NCI-H1436 (cell line): ENCODE measurements at places on chromosomes 5 and 9.

DNA sequence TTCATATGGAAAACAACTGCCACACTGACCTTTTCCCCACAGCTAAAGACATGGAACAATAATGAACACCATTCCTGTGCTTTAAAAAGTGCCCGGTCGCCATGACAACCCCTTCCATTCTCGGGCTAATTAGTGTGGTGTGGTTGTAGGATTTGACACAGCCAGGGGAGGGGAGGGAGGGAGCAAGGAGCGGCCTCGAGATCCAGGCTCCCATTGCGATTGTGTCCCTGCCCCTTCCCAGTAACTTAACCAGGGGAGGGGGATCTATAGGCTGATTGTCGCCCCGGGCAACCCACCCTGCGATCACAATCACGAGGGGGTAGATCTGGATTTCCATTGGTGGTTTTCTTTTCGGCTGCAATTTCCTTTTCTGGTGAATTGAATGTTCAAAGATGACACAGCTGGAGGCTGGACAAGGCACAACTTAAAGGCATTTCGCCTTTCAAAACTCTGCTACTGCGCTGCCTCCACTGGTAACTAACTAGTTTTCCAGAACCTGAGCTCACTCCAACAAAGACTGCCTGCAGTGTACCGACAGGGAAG, 96.7 kb upstream of the RETREG1 start:
- no peak for DNase-seq

DNA sequence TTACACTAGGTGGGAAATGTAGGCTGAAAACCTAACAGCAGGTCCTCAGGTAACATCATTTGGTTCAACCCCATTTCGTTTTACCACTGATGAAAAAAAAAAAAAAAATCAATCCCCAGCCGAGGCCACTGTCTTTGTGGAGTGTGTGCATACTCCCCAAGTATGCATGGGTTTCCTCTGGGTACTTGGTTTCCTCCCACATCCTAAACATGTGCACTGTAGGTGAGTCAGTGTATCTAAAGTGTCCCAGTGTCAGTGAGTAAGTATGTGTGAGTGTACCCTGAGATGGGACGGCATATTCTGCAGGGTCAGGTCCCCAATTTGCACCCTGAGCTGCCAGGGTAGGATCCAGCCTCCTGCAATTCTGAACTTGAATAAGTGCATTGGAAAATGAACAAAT, 966.5 kb upstream of the DMAC1 start:
- no peak for DNase-seq

DNA sequence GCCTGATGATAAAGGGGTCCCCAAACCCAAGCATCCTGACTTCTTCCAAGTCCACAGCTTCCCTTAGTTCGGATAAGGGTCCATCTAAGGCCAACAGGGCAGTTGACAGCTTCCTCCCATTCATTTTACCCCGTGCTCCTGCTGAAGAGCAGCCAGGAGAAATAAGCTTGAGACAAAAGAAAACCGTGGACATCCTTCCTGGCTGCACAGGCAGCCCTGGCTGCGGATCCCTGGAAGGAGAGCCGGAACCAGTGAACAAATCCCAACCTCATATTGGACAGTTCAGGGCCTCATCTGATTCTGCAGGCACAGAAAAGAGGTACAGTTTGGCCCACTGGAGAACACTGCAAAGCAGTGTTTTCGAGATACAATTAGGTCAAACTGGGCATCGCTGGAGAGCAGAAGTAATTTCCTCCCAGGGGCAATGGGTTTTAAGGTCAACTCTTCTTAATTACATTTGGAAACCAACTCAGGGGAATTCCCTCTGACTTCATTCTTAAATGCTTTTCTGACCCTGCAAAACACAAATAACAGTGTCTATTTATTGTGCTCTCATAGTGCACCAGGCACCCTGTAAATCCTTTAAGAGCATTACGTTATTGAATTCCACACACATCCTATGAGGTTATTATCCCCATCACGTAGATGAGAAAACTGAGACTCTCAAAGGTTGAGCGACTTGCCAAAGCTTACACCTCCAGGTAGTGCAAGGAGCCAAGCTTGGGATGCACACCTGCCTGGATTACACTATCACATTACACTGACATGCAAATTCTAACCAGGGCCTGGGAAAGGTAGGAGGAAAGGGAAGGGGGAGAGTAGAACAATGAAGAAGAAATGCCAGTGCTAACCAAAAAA, 21.2 kb downstream of the ADAM19 start:
- no peak for DNase-seq

- no peak for DNase-seq
Measured at GRCh38 chr5:96140496-96140895, 178.8 kb upstream of the ELL2 start.

- DNase-seq = no peak
Measured at GRCh38 chr5:34047774-34048572, 5.0 kb upstream of the C1QTNF3 start.

DNA sequence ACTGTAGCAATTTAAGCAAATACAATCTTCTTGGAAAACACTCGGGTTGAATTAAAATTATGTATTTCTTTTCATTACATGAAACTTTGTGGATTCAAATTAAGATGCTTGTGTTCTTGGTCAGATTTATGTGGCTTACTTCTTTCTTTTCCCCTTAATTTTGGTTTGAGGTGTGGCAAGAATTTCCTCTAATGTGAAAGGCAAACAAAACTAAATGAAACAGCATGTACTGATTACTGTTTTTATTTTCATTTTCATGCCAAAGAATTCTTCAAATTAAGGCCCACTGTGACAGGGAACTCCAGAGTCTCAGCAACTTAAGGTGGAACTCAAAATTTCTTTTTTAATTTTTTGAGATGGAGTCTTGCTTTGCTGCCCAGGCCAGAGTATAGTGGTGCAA, at the start of gene OMD:
TSS of gene OMD (minus strand) at position 132 of the 400 bp plus-strand sequence. CDS start 6,913 bp downstream, outside the sequence.
- DNase-seq = no peak

- DNase-seq = no peak
Measured at GRCh38 chr9:126676685-126677143, 63.0 kb downstream of the LMX1B start.

DNA sequence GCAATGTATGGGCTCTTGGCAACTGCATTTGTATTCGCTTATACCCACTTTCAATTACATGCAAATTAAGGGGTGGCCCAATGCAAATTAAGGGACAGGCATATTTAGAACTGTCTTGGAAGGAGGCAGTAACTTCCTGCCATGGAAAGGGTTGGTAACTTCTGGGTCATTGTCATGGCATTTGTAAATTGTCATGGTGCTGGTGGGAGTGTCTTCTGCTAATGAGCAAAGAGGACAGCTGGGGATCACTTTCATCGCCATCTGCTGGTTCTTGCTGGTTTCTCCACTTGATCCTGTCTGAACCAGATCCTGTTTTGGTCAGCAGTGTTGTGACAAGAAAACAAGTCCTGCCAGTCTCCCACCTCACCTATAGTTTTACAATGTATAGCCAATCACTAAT, 23.3 kb upstream of the UGT3A2 start:
- no peak for DNase-seq

DNA sequence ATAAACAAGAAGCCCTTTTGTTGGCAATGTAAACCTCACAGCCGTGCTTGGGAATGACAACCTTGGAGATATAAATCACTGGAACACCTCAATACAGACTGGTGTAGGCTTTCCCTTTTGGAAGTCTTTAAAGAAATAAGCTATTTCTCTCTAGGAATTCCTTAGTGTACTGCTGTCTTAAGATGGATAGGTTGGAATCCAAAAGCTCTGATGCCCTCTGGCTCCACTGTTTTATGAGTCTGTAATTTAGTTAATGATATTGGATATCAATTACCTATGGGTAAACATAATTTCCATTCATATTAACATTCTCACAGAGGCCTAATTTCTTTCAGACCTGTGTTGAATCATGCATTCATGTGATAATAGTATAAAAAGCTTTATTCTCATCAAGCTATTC, 435.9 kb upstream of the MPDZ start:
- no peak for DNase-seq

GRCh38 chr9:87535817-87536539, 38.3 kb downstream of the DAPK1 start:
- DNase-seq = no peak

GRCh38 chr5:114316167-114316566, 45.7 kb upstream of the KCNN2 start:
- DNase-seq = no peak

DNA sequence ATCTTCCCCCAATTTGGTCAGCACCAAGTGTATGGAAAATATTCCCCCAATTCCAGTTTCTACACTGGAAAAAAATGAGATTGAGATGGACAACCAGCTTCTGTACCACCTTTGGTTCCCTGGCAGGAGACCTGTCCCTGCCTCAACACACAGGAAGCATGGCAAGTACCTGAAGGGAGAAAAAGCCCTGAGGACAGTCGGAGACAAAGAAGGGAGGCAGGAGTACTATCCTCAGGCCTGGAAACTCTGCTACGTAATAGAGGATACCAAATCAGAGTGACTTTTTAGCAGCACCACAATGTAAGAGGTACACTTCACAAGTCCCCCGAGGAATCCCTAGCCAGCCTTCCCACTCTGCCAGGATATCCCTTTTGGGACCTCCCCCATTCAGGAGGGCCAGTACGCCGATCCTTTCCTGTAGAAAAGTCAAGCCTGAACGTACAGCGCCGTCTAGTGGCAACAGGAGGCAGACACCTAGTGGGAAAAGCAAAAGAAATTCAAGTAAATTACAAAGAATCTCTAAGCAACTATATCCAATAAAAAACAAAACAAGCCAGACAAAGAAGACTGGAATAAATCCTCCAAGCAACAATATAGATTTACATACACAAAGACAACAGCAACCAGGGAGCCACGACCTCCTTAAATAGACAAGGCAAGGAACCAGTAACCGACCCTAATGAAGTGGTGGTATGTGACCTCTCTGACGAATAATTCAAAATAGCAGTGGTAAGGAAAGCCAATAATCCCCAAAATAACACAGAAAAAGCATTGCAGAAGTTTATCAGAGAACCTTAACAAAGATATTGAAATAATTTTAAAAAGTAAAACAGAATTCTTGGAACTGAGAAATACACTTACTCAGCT, 63.3 kb upstream of the SLCO6A1 start:
- DNase-seq = no peak

DNA sequence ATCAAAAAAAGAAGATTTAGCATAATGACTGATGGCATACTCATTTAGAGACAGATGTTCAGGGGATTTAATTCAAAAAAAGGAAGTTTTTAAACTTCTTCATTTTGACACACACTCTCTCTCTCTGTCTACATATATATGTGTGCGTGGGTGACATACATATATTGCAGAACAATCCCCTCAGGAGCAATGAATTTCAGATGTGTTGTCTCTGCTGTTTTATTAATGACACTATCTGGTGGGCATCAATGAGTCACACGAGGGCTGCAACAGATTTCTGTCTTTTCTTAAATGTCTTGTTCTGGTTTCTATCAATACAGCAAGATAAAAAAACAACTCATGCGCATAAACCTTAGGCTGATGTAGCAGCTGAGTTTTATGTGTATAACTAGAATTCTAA, 123.5 kb upstream of the SLCO6A1 start:
- DNase-seq = no peak

- no peak for DNase-seq
Measured at GRCh38 chr5:68274847-68275651, 59.5 kb downstream of the PIK3R1 start.

DNA sequence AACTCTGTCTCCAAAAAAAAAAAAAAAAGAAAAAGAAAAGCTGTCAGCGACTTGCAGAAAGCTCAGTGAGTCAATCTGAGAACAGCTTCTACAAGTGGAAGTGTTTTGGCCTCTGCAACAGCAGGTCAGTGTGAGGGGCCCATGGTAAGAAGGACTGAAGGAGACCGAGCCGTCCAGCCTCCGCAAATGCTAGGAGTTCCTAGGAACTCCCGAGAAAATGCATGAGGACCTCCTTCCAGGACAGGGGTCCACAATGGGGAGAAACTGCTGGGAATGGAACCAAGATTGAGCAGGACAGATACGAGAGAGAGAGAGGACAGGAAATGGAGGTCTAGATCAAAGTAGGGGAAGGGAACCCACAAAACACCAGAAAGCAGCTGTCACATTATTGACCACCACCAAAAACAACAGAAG, 180.5 kb downstream of the CRB2 start:
- DNase-seq = no peak

DNA sequence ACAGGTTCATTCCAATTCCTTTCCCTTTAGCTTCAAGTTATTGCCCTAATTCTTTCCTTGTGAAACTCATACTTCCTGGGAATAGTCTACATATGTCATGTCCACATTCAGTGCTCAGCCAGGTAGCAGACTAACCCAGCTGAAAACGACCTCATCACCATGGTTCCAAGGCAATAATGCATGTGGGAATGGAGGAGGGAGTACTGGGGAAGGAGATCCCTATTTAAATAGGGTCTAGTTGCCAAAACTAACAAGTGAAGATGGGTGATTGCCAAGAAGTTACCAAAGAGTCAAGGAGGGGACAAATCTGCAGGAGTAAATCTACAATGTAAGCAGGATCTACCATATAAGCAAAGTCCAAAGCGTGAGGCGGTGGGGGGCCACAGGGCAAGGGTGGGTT, 47.3 kb upstream of the MCTP1 start:
- DNase-seq = no peak

DNA sequence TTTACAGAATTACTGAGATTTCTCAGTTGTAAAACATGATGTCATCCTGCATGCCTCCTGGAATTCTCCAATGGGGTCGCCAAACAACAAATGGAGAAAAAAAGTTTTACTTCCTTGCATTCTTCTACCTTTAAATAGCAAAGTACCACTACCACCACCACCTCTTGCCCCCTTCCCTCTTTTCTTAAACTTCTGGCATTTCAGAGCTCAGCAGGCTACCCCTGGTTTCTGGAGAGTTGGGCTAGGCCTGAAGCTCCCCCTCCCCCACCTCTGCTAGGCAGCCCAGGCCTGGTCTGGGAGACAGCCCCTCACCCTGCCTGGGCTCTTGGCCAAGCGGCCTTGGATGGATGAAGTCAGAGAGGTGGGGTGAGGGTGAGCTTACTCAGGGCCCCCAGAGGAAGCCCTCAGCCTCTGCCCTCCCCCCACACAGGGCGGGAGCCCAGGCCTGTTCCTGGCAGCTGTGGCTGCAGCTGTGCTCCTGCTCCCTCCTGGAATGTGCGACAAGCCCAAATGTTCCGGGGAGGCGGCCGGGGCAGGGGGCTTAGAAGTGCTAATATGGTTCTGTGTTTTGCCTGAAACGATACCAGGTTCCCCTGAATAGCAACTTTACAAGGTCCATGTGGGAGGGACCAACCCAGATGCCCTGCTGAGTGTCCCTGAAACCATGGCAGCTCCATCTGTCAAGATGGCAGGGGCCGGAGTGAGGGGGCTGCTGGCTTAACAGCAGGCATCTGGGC, 6.0 kb upstream of the CCIN start:
- no peak for DNase-seq

DNA sequence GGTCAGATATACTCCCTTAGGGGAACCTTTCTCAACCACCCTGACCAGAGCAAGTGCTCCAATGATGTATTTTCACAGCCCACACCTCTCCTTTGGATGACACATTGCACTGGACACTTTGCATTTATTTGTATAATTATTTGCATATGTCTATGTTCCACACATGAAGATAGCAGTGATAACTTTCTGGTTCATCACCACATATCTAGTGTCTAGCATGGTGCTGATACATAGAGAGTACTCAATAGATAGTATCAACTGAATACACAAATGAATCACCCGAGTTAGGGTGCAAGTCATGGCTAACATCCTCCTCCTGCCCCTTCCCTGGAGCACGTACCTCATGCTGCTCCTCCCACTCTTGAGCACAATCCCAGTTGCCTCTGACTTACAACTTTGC, 617.6 kb downstream of the EBF1 start:
- DNase-seq = no peak
